ENCODE measurements at places on chromosomes 2 and 18.

GRCh38 chr2:6694555-6694954 lies 171.2 kb downstream of the CMPK2 start:
- DNase-seq, result no peak

DNA sequence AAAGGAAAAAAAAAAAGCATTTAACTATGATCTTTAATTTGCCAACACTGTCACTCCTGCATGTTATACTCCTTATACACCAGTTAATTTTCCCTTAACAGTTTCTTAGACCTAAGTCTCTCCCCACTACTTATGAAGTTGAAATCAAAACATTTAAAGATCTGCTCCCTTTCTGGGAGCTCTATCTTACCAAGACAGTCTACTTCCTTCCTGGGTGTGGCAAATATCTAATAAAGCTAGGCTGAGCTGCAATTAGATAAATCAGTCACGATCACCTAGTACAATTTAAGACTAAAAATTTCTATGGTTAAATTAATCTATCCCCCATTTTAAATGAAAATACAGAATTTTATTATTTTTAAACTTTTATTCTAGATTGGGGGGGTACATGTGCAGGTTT lies 33.4 kb downstream of the PUM2 start:
- no peak for DNase-seq

GRCh38 chr2:33158482-33159003 lies 211.8 kb downstream of the LTBP1 start:
- DNase-seq, result no peak

GRCh38 chr18:73961804-73962203 lies 185.8 kb downstream of the FBXO15 start:
- DNase-seq, result no peak

GRCh38 chr2:144201868-144202468 lies 318.0 kb downstream of the ZEB2 start:
- no peak for DNase-seq

- DNase-seq, result no peak
Observed at GRCh38 chr18:25876330-25876948, 214.0 kb downstream of the SS18 start.

GRCh38 chr2:241559323-241560161 lies 997 bp downstream of the BOK start:
- DNase-seq, result no peak

DNA sequence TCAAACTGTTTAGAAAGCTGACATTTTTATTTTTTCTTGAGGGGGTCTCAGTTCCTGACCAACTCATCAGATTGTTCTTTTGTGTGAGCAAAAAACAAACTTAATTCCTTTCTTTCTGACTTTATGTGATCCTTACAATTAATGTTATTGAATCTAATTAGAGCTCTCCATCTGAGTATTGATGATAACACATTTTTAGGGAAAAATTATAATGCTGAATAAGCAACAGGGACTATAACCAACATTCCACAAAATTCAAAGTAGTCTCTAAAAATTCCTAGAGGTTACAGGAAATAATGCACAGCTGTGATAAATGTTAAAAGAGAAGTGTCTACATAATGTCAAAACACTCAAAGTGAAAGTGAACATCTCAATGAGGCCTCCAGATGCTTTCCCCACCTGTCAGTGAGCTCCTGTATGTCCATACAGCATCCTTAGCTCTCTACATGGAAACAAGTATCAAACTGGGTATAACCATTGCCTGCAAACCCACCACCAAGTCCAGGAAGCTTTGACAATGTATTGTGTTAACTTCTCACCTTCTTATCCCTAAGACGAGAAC lies 786.0 kb upstream of the SLC39A10 start:
- no peak for DNase-seq

GRCh38 chr2:41393621-41394020 lies 654.2 kb upstream of the PKDCC start:
- DNase-seq, result no peak

GRCh38 chr2:234841321-234842015 lies 110.3 kb upstream of the SH3BP4 start:
- no peak for DNase-seq

Data from left hindlimb (tissue), 1 donor.